ENCODE measurements at places on chromosomes 4 and X.

DNA sequence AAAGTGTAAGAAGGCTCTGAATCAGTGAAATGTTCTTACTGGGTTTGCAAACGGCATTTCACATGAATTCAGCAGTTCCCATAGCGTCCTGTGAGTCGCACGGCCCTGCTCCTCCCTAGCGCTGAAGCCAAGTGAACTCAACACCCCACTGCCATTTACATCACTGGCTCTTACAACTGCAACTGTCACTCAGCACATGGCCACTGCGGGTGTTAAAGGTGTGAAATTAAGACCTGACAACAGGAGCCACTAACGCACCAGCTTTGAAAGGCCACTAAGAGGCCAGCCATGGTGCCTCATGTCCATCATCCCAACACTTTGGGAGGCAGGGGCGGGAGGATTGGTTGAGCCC, 31.7 kb downstream of the RNF212 start:
- no peaks in the 10 kb centered on the region for H3K36me3 ChIP-seq
- DNase-seq = no peak
- H3K4me3 ChIP-seq = peak overlapping the region; percentile 57
- H3K27me3 ChIP-seq = peaks cover 26% of the 10 kb centered on the region
- H3K27ac ChIP-seq = peak overlapping the region; percentile 78

GRCh38 chr4:53625888-53626287, 34.6 kb upstream of the LNX1 start:
- peaks cover 8% of the 10 kb centered on the region for H3K36me3 ChIP-seq
- no peaks in the 10 kb centered on the region for H3K4me1 ChIP-seq
- H3K27me3 ChIP-seq = peaks cover 20% of the 10 kb centered on the region
- H3K4me3 ChIP-seq = no peak overlapping the region

GRCh38 chr4:80015407-80016189, 57.4 kb downstream of the ANTXR2 start:
- no peak for DNase-seq
- no peaks in the 10 kb centered on the region for H3K27me3 ChIP-seq
- no peaks in the 10 kb centered on the region for H3K4me1 ChIP-seq
- H3K4me3 ChIP-seq = no peak overlapping the region
- peaks cover 8% of the 10 kb centered on the region for H3K36me3 ChIP-seq

DNA sequence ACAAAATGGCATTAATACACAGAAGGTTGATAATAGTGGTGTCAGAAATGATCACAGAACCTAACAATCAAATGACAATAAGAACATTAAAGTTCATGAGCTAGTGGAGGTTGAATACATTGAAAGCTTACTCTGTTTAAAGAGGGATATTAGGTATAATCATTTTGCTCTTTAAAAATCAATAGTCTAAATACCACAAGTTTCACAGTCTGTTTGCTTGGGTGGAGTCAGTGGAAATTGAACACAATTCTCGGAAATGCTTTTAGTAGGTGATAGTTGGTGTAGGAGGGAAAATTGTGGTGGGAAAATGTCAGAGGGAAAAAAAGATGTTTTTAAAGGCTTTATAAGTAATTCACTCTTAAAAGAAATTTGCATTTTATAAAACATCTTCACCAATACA, 197.1 kb downstream of the GLUD2 start:
- H3K27me3 ChIP-seq = no peaks in the 10 kb centered on the region
- H3K27ac ChIP-seq = no peak overlapping the region
- H3K36me3 ChIP-seq = no peaks in the 10 kb centered on the region
- H3K4me3 ChIP-seq = no peak overlapping the region
- no peaks in the 10 kb centered on the region for H3K4me1 ChIP-seq
- DNase-seq = no peak

DNA sequence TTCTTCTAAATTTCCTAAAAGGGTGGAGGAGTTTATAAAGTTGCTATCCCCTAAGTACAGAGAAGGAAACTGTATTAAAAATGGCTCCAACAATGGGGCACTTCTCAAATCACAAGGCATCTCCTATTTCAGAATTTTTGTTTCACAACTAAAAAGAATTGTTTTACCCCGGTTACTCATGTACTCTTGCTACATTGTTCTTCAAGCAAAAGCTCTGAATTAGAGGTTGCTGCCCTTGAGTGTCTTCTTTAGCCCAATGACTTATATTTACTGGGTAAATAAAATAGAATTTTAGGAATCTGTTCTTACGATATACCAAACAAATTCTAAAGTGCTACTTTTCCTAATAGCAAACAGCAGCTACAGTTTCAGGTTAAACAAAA, 67.5 kb downstream of the PPEF2 start:
- no peak overlapping the region for H3K27ac ChIP-seq
- no peaks in the 10 kb centered on the region for H3K36me3 ChIP-seq
- no peak for DNase-seq
- no peaks in the 10 kb centered on the region for H3K4me1 ChIP-seq

- no peak overlapping the region for H3K27ac ChIP-seq
- H3K4me3 ChIP-seq = no peak overlapping the region
- no peak for DNase-seq
- H3K4me1 ChIP-seq = no peaks in the 10 kb centered on the region
These were observed 117.0 kb downstream of the RNF150 start for GRCh38 chr4:141016117-141016798.

- peak within 1 kb of the TSS; percentile 86 for H3K4me3 ChIP-seq
- H3K27me3 ChIP-seq = peaks cover 18% of the 10 kb centered on the region
- peaks cover 38% of the 10 kb centered on the region for H3K4me1 ChIP-seq
- DNase-seq = peak; percentile 77
These were observed at the start of gene HHIP for GRCh38 chr4:144645631-144646522. Gene HHIP (plus strand): TSS chr4:144646156. CDS start chr4:144646676, 520 bp downstream.

GRCh38 chr4:14254252-14254651, 626.7 kb upstream of the BOD1L1 start:
- H3K27ac ChIP-seq = no peak overlapping the region
- H3K27me3 ChIP-seq = no peaks in the 10 kb centered on the region
- peak; percentile 3 for DNase-seq

- H3K4me3 ChIP-seq = no peak overlapping the region
- DNase-seq = no peak
- H3K4me1 ChIP-seq = no peaks in the 10 kb centered on the region
- peaks cover 7% of the 10 kb centered on the region for H3K27me3 ChIP-seq
These were observed 147.4 kb downstream of the SMIM20 start for GRCh38 chr4:26061248-26061986.

DNA sequence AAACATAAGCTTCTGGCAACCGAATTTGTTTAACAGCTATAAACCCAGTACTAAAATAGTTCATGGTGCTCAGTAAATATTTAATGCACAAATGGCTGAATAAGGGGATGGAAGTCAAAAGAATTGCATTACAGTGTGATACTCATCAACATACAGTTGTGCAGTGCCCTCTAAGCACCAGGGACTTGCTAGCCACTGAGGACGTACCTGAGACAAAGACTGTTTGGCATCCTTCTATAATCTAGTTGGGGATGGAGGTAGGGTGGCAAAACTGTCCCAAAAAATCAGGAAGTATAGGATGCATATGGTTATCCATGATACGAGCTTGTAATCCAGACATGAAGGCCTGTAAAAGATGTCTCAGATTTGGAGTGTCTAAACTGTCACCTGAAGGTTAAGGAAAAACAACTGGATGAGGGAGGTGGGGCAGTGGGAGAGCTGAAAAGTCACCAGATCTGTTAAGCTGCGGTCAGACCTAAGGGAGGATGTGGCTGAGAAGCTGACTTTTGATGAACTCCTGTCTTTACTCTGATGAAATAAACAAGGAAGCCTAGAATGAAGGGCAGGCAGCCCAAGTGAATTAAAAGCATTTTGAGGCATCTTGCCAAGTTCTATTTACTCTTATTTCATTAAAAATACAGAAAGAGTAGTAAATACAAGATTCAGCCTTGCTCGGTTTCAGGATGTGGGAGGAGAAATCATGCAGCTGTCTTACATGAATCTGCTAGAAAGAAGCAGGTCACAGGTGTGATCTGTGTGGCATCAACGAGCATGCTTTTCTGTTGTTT, 12.0 kb upstream of the CD38 start:
- peaks cover 20% of the 10 kb centered on the region for H3K4me1 ChIP-seq
- no peaks in the 10 kb centered on the region for H3K27me3 ChIP-seq
- H3K36me3 ChIP-seq = no peaks in the 10 kb centered on the region
- H3K4me3 ChIP-seq = no peak overlapping the region
- no peak for DNase-seq

GRCh38 chrX:71095981-71096759, 519 bp downstream of the FOXO4 start:
- no peaks in the 10 kb centered on the region for H3K27me3 ChIP-seq
- peak overlapping the region; percentile 90 for H3K4me3 ChIP-seq
- H3K4me1 ChIP-seq = peaks cover 43% of the 10 kb centered on the region
- no peaks in the 10 kb centered on the region for H3K36me3 ChIP-seq
- H3K27ac ChIP-seq = peak overlapping the region; percentile 93

GRCh38 chr4:48342606-48342880, 1.2 kb downstream of the SLAIN2 start:
- peaks cover 57% of the 10 kb centered on the region for H3K4me1 ChIP-seq
- peak overlapping the region; percentile 99 for H3K27ac ChIP-seq
- no peaks in the 10 kb centered on the region for H3K27me3 ChIP-seq
- H3K4me3 ChIP-seq = peak overlapping the region; percentile 94
- no peak for DNase-seq

- H3K27me3 ChIP-seq = no peaks in the 10 kb centered on the region
- H3K4me3 ChIP-seq = peak overlapping the region; percentile 43
These were observed 25.5 kb upstream of the USO1 start for GRCh38 chr4:75698963-75699228.

DNA sequence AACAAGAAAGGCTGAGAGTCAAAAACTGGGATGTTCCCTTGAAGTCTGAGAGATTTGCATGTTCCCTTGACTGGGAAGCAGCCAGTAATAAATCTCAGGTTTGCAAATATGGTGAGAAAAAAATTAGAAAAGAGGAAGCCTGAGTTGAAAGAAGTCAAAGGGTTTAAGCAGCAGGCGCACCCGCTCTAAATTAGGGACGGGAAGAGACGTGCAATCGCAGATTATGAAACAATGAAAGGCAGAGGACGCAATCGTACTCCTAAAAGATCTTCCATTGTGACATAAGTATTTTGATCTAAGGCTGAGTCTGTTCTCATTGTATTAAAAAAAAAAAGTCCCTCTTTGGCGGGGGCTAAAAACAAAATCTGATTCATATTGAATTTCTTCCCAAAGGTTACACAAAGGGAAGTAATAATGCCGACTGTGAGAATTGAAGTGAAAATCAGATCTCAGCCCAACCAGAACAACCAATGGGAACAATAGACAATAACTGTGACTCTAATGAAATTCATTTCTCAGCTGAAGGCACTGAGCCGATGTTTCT, 28.2 kb downstream of the SAT1 start:
- H3K27ac ChIP-seq = no peak overlapping the region
- no peaks in the 10 kb centered on the region for H3K27me3 ChIP-seq
- H3K4me1 ChIP-seq = peaks cover 5% of the 10 kb centered on the region
- no peak overlapping the region for H3K4me3 ChIP-seq

DNA sequence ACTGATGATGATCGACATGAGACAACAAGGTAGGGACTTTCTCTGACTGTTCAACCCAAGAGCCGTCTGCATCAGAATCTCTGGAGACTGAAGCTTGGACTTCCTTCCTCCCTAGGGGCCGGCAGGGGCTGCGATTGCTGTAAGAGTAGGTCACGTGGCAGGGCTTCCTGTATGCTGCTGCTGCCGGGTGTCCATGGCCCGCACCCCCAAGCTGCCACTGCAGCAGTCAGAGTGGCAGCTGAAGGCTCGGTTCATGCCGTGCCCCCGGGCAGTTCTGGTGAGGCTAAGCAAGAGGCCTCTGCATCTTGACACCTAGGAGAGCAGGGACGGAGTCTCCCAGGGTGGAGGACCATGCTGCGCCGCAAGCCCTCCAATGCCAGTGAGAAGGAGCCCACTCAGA, at the start of gene SASH3:
Gene SASH3, plus strand, starts transcription at position 203 of the 400 bp plus-strand sequence. Its CDS starts 149 bp downstream, at position 352.
- no peaks in the 10 kb centered on the region for H3K27me3 ChIP-seq
- peaks cover 5% of the 10 kb centered on the region for H3K36me3 ChIP-seq
- DNase-seq = peak; percentile 82
- peak within 1 kb of the TSS; percentile 98 for H3K4me3 ChIP-seq

- no peak overlapping the region for H3K4me3 ChIP-seq
- H3K27me3 ChIP-seq = no peaks in the 10 kb centered on the region
- peaks cover 5% of the 10 kb centered on the region for H3K4me1 ChIP-seq
- no peaks in the 10 kb centered on the region for H3K36me3 ChIP-seq
- H3K27ac ChIP-seq = no peak overlapping the region
These were observed 184.8 kb upstream of the MTMR8 start for GRCh38 chrX:64580035-64580434.

DNA sequence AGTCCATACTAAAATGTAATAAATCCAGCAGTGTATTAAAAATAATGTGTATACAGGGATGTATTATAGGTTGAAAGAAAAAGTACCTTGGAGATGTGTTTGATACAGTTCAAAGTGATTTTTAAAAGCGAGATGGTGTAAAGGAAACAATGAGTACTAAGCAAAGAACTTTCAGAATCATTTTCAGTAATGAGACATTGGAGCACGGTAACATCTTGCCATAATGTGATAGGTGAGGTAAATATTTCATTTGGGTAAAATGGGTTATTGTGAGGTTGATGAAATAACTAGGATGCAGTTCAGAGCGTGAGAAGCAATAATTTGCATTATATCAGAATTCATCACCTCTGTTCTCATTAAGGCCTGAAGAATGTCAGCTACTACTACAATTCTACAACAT, 25.9 kb downstream of the EIF2S3 start:
- H3K27ac ChIP-seq = no peak overlapping the region
- peaks cover 5% of the 10 kb centered on the region for H3K4me1 ChIP-seq
- no peaks in the 10 kb centered on the region for H3K27me3 ChIP-seq
- H3K4me3 ChIP-seq = no peak overlapping the region

- H3K27ac ChIP-seq = no peak overlapping the region
- no peak for DNase-seq
- H3K4me1 ChIP-seq = peaks cover 10% of the 10 kb centered on the region
- H3K27me3 ChIP-seq = no peaks in the 10 kb centered on the region
- H3K4me3 ChIP-seq = no peak overlapping the region
These were observed 30.6 kb upstream of the GTPBP6 start for GRCh38 chrX:349196-349595.

- peaks cover 3% of the 10 kb centered on the region for H3K4me1 ChIP-seq
- peaks cover 34% of the 10 kb centered on the region for H3K27me3 ChIP-seq
- DNase-seq = no peak
- H3K36me3 ChIP-seq = peaks cover 5% of the 10 kb centered on the region
These were observed 58.4 kb upstream of the NKX1-1 start for GRCh38 chr4:1464581-1465171.

DNA sequence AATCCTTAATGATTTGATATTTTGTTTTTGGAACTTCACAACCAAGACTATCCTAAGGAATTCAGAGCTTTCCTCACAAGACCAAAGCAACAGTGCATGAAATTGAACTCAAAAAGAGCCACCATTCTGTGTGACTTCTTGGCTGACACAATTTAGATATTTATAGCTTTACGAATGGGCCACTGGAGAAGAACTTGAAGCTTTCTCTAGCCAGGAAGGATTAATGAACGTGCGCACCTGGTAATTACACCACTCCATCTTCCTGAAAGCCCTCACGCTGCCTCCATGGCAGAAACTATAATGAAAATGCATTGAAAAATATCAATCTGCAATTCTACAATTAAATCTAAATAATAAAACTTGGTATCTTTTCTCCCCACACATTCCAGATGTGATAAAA, 1057.8 kb downstream of the DMD start:
- no peak overlapping the region for H3K27ac ChIP-seq
- no peak overlapping the region for H3K4me3 ChIP-seq
- H3K36me3 ChIP-seq = no peaks in the 10 kb centered on the region
- H3K27me3 ChIP-seq = no peaks in the 10 kb centered on the region
- no peak for DNase-seq
